ENCODE measurements at places on chromosomes 13 and 19. TPM values are rescaled to one million over a fixed set of nuclear protein-coding genes. Genes with fewer than 3 reads are reported as not detected.

- no peak overlapping the region for H3K4me3 ChIP-seq
- no peaks in the 10 kb centered on the region for H3K27me3 ChIP-seq
- peaks cover 51% of the 10 kb centered on the region for H3K4me1 ChIP-seq
- H3K27ac ChIP-seq: no peak overlapping the region
- no peak for DNase-seq
These were observed 32.4 kb downstream of the PAK4 start for GRCh38 chr19:39157997-39158389.

FFAR3 gene
- 0.33 TPM for total RNA-seq

DNA sequence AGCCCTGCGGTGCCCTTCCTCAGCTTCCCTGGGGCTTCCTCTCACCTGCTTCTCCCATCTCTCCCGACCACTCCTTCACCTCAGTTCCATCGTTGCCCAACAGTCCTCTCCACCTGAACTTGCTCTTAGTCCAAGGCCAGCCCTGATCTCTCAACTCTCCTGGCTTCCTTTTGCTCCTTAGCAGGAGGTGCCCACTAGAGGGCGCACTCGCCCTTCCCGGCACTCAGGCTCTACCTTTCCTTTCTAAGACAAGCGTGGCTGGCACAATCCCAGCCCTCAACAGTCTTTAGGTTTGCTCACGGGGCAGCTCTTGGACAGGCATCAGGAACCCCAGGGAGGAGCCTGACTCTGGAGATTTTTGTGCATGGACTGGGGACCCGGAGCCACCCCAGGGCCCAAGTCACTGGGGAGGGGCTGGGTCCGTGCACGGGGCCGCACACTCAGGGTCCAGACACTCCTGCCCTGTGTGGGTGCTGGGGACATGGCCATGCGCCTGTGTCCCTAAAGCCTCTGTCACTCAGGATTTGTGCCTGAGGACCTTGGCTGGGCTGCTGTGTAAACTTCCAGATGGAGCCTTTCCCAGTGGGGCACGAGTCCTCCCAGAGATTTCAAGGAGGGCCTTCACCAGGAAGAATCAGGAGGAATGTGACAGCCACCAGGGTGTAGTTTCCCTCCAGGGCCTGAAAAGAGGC lies 12.1 kb upstream of the CEACAM8 start:
- no peak overlapping the region for H3K27ac ChIP-seq
- no peaks in the 10 kb centered on the region for H3K4me1 ChIP-seq
- no peaks in the 10 kb centered on the region for H3K27me3 ChIP-seq
- H3K4me3 ChIP-seq: no peak overlapping the region
- H3K36me3 ChIP-seq: no peaks in the 10 kb centered on the region

ZNF599 gene
- 2.1 TPM for total RNA-seq

CGB3 gene
- total RNA-seq: not detected

ALDH16A1 gene
- 21.3 TPM for total RNA-seq

GRCh38 chr13:37277007-37277406 lies 171.5 kb upstream of the CSNK1A1L start:
- no peak for DNase-seq
- no peaks in the 10 kb centered on the region for H3K36me3 ChIP-seq
- no peaks in the 10 kb centered on the region for H3K27me3 ChIP-seq
- H3K4me1 ChIP-seq: no peaks in the 10 kb centered on the region
- H3K27ac ChIP-seq: no peak overlapping the region

DNA sequence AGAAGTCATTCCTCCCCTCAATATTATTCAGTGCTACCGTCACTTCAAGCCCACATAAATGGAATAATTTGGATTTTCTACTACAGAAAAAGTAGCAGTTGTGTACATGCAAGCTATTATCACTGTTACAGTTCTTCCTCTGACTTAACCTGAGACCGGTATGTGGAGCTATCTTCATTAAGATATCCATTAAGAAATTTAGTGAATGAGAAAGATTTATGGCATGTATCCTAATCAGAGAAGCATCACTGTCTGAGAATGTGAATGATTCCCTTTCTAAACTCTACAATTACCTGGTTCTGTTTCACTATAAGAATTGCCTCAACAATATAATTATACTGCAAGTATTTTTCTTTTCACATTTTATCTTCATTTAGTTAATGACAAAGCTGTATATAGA lies 278.7 kb downstream of the KLF5 start:
- no peaks in the 10 kb centered on the region for H3K36me3 ChIP-seq
- H3K27ac ChIP-seq: peak overlapping the region; percentile 63
- no peak for DNase-seq
- no peak overlapping the region for H3K4me3 ChIP-seq
- H3K4me1 ChIP-seq: no peaks in the 10 kb centered on the region
- no peaks in the 10 kb centered on the region for H3K27me3 ChIP-seq

ADGRE1 gene
- total RNA-seq: 16.2 TPM

FCER2 gene
- not detected for total RNA-seq

DNA sequence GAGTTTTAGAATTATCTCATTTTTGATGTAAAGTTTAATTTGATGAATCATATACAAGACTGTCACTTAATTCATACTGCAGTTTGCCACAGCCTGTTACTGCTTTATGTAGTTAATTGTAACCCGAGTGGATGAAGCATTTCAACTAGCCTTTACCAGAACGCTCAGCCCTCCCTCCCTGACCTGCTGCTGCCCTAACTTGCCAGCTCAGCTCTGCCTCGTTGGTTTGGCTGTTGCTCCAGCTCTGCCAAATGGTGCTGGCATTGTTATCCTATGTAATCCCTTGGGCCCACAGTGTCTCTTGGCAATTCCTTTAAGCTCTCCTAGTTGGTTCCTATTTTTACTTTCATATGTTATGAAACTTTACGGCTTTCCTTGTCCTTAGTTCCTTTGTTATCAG lies 113.3 kb downstream of the LMO7 start:
- H3K4me3 ChIP-seq: no peak overlapping the region
- no peak overlapping the region for H3K27ac ChIP-seq
- no peaks in the 10 kb centered on the region for H3K36me3 ChIP-seq
- H3K4me1 ChIP-seq: no peaks in the 10 kb centered on the region
- no peaks in the 10 kb centered on the region for H3K27me3 ChIP-seq

ZNF345 gene
- 4.7 TPM for total RNA-seq

- H3K4me3 ChIP-seq: peak within 1 kb of the TSS; percentile 68
- peak within 1 kb of the TSS; percentile 83 for H3K27ac ChIP-seq
- peaks cover 9% of the 10 kb centered on the region for H3K36me3 ChIP-seq
- peak; percentile 72 for DNase-seq
- H3K27me3 ChIP-seq: no peaks in the 10 kb centered on the region
These were observed at the start of gene CRB3 for GRCh38 chr19:6464070-6464873. Gene CRB3 (plus strand): TSS chr19:6464271. CDS start chr19:6464702, 431 bp downstream.

DNA sequence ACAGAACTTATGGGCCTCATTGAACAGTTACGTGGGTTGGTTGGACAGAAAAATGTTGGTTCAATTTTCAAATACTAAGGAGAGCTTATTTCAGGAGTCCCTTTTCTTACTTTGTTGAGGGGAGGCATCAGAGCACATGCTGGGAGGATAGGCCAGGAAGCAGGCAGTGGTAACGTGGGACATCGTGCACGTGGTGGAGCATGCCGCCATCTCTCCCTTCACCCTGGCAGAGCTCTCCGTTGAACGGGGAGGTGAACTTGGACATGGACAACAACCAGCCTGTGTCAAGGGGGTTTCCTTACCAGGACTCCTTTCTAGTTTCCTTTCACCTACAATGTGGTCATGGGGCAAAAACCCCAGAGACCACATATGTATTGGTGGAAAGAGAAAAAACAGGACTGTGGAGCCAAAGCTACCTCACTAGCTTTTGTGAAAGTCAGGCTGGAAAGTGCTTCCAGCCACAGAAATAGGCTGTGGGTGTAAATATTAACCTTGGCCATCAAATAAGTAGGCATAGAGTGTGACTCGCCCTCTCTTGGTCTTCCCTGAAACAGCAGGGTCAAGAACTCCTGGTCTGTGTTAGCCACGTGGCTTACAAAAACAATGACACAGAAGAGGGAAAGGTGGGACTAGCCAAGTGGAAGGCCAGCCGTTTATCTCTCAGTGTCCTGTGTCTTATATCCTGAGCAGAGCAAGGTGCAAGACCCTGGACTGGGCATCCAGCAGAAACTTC lies 14.4 kb downstream of the MICOS13 start:
- peak overlapping the region; percentile 84 for H3K27ac ChIP-seq
- no peaks in the 10 kb centered on the region for H3K27me3 ChIP-seq
- H3K36me3 ChIP-seq: peaks cover 49% of the 10 kb centered on the region
- peaks cover 12% of the 10 kb centered on the region for H3K4me1 ChIP-seq
- no peak for DNase-seq
- no peak overlapping the region for H3K4me3 ChIP-seq

- no peak for DNase-seq
- H3K27me3 ChIP-seq: peaks cover 3% of the 10 kb centered on the region
- no peak overlapping the region for H3K4me3 ChIP-seq
- H3K27ac ChIP-seq: no peak overlapping the region
- H3K36me3 ChIP-seq: no peaks in the 10 kb centered on the region
- no peaks in the 10 kb centered on the region for H3K4me1 ChIP-seq
These were observed 9.4 kb downstream of the FOSB start for GRCh38 chr19:45477186-45477585.

- no peak overlapping the region for H3K4me3 ChIP-seq
- no peaks in the 10 kb centered on the region for H3K36me3 ChIP-seq
- no peaks in the 10 kb centered on the region for H3K27me3 ChIP-seq
These were observed 15.0 kb upstream of the SLC35E1 start for GRCh38 chr19:16586991-16587832.

DNA sequence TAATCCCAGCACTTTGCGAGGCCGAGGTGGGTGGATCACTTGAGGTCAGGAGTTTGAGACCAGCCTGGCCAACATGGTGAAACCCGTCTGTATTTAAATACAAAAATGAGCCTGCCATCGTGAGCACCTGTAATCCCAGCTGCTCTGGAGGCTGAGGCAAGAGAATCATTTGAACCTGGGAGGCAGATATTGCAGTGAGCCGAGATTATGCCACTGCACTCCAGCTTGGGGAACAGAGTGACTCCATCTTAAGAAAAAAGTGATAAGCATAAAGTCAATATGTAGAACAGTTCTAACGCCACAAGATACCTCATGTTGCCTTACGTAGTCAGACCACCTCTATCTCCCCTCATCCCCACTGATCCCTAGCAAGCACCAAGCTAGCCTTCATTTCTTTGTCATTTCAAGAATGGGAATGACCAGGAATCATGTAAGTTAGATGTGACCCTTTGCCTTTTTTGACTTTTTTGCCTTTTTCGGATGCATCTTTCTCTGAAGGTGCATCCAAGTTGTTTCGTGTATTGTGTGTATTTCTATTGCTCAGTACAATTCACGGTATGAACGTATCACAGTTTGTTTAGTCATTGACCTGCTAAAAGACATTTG lies 6.4 kb downstream of the RPL21 start:
- H3K4me3 ChIP-seq: no peak overlapping the region
- peaks cover 30% of the 10 kb centered on the region for H3K36me3 ChIP-seq
- H3K4me1 ChIP-seq: peaks cover 10% of the 10 kb centered on the region
- no peak overlapping the region for H3K27ac ChIP-seq

FFAR1 gene
- not detected for total RNA-seq

- H3K4me3 ChIP-seq: no peak overlapping the region
- no peaks in the 10 kb centered on the region for H3K27me3 ChIP-seq
- no peak for DNase-seq
- no peak overlapping the region for H3K27ac ChIP-seq
- H3K4me1 ChIP-seq: peaks cover 5% of the 10 kb centered on the region
These were observed 53.8 kb downstream of the MLLT1 start for GRCh38 chr19:6226012-6226411.

DNA sequence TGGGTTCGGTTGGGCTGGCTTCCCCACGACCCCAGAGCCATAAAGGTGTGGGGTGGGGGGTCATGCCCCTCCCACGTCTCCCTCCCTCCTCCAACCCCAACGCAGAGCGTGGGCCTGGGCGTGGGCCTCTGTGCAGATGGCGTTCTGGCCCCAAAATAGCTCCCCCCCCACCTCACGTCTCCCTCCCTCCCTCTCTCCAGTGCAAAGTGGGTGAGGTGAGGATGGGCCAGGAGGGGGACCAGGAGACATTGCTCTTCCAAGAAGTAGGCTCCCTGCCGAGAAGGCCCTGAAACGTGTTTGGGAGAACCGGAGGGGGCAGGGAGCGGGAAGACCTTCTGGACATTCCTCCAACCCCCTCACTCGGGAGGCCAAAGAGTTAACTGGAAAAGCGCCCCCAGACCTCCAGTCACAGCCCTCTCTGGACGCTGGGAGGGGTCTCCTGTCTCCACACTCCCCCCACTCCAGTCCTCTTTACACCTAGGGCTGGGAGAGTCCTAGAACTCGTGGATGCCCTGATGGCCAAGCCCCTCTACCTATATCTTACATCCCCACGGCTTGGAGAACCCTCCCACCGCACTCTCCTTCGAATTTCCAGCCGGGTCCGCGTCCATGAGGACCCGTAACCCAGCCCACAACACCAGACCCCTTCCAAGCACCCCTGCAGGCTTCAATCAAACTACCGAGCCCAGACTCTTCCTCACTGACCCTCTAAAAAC lies 855 bp downstream of the UNC13A start:
- peaks cover 3% of the 10 kb centered on the region for H3K4me1 ChIP-seq
- no peak overlapping the region for H3K4me3 ChIP-seq
- H3K27ac ChIP-seq: no peak overlapping the region
- H3K27me3 ChIP-seq: peaks cover 4% of the 10 kb centered on the region

DNA sequence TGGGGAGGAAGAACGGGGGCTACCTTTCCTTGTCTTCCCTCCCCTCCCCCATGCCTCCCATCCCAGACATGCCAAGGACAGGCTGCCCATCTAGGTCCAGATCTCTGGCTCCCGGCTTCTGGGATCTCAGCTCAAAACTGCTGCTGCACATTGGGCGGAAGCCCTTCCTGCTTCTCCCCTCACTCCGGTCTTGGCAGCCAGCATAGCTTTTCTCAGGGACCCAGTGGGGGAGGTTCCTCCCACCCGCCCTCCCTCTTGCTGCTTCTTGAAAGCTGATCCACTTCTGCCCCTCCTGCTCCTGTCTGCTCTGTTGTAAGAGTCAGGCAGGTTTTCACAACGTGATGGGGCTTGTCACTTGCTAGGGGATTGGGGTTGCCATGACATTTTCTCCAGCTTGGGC lies 21.7 kb upstream of the RNF17 start:
- H3K27ac ChIP-seq: no peak overlapping the region
- H3K4me3 ChIP-seq: no peak overlapping the region
- H3K36me3 ChIP-seq: no peaks in the 10 kb centered on the region
- H3K4me1 ChIP-seq: peaks cover 7% of the 10 kb centered on the region

DNA sequence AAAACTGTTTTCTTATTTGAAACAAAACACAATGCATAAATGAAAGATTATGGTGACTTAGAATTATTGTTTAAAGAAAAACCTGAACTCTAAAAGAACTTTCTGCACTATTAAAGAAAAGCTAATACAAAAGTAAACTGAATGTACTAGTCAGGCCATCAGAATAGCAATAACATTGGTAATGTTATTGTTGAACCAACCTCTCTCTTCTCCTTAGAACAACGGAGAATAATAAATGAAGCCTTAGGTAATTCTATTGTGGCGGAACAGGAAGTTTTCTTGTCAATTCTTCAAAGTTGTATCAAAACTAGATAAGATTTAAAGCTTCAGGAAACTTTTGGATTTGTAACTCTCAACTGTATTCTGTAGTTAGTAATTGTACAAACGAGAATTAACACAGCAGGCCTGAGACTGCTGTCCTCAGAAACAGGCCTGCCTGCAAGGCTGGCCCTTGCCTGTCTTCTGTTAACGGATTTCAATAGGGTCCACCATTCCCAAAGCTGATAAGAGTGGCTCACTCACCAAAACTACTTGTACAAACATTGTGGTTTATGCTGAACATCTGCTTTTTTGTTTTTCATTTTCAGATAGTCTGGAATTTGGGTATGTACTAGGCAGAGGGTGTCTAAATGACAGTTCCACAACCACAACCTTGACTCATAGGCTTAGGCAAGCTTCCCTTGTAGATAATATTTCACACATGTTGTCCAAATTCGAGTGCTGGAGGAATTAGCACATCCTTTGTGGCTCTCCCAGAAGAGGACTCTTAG lies 825.8 kb downstream of the GPC5 start:
- no peak overlapping the region for H3K27ac ChIP-seq
- H3K36me3 ChIP-seq: no peaks in the 10 kb centered on the region
- H3K4me1 ChIP-seq: no peaks in the 10 kb centered on the region

- H3K27me3 ChIP-seq: no peaks in the 10 kb centered on the region
- DNase-seq: no peak
- H3K4me1 ChIP-seq: peaks cover 40% of the 10 kb centered on the region
- no peak overlapping the region for H3K27ac ChIP-seq
These were observed 160.4 kb downstream of the ZIC5 start for GRCh38 chr13:99811067-99811700.
